Activated CD4-positive, alpha-beta T cell treated with anti-CD3 and anti-CD28 coated beads, Interleukin-2, amount 50 U/mL, for 1 hour (primary cell): ENCODE measurements at places on chromosomes 13 and 19.

- no peak for DNase-seq
Measured at GRCh38 chr19:4693471-4694121, 23.5 kb upstream of the MYDGF start.

- no peak for DNase-seq
Measured at GRCh38 chr19:47495478-47496372, 11.7 kb upstream of the KPTN start.

DNA sequence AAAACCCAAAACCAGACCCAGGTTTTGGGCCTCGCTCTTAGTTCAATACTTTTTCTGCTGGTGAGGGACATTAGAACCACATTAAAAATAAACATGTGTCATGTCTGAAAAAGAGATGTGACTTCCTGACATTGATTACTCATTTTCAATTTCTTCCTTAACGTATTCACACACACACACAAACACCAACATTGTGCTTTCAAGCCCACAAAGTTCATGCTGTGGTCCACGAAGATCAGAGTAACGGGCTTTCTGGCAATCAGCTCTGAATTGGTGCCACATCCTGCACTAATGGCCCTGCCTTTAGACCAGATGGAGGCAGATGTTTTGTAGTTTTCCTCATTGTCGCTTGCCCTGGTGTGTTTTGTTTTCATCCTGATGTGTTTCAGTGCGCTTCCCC, 47.9 kb upstream of the POMP start:
- no peak for DNase-seq

DNA sequence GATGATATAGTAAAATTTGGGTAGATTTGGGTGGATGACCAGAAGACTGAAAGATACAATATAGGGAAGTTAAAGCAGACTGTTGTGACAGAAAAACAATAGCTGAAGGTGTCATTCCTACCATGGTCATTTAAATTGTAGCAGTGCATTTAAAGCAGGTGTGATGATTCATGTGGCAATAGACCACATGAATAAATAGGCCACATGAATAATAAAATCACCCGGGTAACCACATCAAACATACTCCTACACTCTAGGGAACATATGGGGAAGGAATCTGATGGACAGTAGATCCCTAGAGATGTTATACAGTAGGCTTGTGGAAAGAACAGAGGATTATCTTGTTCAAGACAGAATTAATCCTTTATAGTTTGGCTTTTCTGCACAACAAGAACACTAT, 392.6 kb downstream of the SLITRK5 start:
- no peak for DNase-seq

DNA sequence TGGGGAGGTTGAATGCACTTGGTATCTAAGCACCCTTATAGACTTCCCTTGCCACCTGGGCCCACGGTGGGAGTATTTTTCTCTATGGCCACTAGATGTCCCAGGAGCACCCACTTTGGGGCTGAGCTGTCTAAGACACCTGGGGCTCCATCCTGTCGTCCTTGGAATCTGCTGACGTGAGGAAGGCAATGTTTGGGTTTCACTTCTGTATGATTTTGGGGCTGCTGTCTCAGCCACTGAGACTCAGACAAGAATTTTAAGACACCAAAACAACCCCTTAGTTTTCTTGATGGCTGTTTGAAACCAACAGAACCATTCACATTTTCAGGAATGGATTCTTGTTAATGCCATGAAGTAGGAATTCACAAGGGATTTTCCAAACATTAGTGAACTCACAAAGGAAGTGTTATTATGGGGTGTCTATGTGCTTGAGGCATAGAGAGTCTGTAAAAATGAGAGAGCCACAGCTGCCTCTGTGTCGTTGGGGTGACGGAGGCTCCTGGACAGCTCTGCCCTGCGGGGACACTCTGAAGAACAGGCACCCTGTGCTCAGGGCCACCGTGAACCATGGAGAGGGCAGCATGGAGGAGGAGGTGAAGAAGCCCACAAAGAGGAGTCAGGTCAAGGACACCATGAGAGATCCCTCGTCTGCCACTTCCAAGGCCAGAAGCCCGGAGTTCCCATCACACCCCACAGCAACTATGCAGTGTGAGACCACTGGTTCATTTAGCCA, 106.8 kb upstream of the SPATA13 start:
- DNase-seq = peak; percentile 44

GRCh38 chr19:5204212-5204611, 136.4 kb downstream of the PTPRS start:
- no peak for DNase-seq

- DNase-seq = no peak
Measured at GRCh38 chr13:112522578-112522977, 65.4 kb downstream of the TUBGCP3 start.

DNA sequence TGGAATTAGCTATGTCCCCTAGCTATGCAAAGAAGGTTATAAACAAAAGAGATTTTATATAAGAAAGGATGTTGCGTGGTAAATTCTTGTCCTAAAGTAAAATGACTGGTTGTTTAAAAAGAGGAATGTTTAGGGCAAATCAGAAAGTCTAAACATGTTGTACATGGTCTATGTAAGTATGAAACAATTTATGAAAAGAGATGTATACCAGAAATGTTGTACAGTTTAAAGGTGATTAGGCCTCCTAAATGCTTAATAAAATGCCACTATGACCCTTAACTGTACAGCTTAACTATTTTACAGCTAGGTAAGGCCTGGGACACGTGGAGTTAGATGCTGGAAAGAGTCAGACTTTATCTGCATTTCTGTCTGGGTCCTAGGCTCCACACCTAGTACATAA, 775.9 kb upstream of the KLHL1 start:
- DNase-seq = no peak
